ENCODE measurements at places on chromosomes 7 and 10.

- no peak for DNase-seq
Observed at GRCh38 chr10:116836902-116837523, 12.3 kb upstream of the ENO4 start.

DNA sequence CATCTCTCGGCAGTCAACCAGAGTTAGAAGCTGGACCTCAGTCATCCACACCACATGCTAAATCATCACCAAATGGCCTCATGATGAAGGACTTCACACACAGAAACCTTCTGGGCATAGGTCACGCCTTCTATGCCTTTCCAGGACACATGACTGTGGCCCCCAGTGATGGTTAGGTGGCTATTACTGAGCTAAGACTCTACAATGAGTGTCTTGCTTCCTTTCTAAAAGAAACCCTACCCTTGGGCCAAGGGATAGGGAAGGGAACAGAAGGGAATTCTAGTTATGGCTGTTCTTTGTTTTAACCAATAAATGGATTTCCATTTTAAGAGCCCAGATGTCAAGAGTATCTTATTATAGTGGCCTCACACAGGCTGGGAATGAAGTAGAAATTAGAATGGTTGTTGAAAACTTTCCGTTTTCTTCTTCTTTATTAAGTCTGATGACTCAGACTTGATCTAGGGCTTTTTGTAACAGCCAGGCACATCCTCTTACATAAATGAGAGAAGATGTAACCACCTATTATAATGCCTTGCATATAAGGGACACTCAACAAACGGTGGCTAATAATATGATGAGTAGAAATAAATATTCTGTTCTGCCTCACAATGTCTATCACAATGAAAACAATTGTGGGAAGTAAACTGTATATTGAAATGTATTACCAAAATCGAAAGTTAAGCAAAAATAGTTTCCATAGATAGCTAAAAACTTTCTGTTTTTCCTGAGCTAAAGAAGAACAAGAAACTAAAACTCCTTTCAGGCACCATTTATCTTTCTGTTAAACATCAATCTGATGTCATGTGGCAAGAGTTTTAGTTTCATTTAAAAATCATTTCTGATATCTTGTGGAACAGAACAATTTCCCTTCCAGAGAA is 62.5 kb upstream of the TOMM7 start:
- DNase-seq: no peak

- DNase-seq: peak; percentile 21
Observed at GRCh38 chr10:35607475-35608327, 2.6 kb downstream of the GJD4 start.

DNA sequence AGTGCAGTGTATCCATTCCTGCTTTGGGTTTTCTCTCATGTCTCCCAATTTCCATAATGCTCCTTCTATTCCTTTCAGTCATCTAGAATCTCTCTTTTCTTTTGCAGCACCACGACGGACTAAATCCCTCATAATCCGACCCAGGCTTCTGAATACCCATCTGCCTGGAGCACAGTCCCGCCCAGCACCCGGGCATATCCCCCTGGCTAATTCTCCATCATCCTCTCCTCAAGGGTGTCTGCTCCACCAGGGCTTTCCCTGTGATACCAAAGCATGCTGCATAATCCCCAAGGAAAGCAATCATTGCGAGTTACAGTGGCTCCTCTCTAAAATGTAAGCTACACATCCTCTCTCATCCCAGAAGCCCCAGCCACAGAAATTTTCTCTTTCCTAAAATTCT is 321.9 kb downstream of the CCDC3 start:
- no peak for DNase-seq

GRCh38 chr7:139183878-139184338 is 47.1 kb upstream of the UBN2 start:
- no peak for DNase-seq

DNA sequence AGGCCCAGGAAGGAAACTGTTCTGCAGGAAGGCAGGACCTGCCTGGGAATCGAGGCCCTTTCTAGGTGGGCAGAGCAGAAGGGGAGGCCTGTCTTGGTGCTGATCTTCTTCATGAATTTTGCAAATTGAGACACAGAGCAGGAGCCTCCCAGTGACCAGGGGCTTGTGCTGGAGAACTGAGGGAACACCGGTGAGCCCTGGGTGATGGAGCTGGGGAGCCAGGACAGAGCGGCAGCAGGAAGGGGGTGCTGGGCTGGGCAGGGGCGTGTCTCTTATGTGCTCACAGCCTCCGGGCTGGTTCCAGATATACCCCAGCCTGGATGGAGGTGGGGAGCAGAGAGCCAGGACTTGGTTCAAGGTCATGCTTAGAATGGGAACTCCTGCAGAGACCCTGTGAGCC is 139.9 kb downstream of the C10orf105 start:
- no peak for DNase-seq

- no peak for DNase-seq
Observed at GRCh38 chr7:157898802-157899505, 562.1 kb downstream of the DNAJB6 start.

- DNase-seq: no peak
Observed at GRCh38 chr10:61404751-61405150, 48.4 kb downstream of the TMEM26 start.

GRCh38 chr10:78929541-78929940 is 139.2 kb upstream of the ZMIZ1 start:
- DNase-seq: no peak

DNA sequence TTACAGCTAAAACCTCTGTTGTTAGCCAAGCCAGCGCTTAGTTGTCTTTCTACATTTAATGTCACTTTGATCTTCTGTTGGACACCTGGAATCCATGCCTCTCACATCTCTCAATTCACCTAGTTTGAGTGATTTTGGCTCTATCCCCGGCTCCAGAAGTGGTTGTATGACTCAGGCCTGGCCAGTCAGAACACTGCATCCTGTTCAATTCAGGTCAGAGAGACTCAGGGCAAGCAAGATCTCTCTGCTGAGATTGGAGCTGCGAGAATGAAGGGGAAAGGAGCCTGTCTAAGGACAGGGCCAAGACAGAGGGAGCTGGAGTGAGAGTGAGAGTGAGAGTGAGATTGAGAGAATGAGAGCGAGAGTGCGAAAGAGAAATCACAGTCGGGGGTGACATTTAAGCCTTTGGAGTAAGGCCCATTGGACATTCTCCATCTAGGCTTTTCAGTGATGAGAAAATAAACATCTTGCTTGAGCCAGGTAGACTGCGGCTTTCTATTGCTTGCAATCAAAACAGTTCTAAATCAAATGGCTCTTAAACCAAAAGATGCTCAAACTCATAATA is 83.3 kb upstream of the DYNC1I1 start:
- no peak for DNase-seq

DNA sequence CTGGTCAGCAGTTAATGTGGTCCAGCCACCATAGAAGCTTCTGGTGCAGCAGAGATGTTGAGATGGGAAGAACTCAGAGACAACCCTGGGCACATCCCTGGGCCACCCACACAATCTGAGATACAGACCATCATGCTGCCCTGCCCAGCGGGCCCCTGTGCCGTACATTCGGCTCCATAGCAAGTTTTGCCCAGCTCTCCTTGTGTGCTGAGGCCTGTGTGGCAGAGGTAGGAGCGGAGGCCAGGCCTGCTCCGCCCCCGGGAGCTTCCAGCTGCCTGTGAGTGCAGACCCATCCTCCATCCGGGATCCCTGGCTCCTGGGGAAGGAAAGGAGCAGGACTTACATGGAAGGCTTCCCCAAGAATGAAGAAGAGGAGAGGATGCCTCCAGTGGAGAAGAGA is 140.3 kb downstream of the NEURL1 start:
- no peak for DNase-seq
